Cerebellar nuclear complex (tissue), 1 donor: ENCODE measurements at places on chromosomes 11 and 22.

GRCh38 chr11:59791639-59792038 lies 18.9 kb downstream of the MRPL16 start:
- no peak for DNase-seq

- no peak for DNase-seq
These were observed 76.4 kb downstream of the LIF start for GRCh38 chr22:30170129-30170528.

DNA sequence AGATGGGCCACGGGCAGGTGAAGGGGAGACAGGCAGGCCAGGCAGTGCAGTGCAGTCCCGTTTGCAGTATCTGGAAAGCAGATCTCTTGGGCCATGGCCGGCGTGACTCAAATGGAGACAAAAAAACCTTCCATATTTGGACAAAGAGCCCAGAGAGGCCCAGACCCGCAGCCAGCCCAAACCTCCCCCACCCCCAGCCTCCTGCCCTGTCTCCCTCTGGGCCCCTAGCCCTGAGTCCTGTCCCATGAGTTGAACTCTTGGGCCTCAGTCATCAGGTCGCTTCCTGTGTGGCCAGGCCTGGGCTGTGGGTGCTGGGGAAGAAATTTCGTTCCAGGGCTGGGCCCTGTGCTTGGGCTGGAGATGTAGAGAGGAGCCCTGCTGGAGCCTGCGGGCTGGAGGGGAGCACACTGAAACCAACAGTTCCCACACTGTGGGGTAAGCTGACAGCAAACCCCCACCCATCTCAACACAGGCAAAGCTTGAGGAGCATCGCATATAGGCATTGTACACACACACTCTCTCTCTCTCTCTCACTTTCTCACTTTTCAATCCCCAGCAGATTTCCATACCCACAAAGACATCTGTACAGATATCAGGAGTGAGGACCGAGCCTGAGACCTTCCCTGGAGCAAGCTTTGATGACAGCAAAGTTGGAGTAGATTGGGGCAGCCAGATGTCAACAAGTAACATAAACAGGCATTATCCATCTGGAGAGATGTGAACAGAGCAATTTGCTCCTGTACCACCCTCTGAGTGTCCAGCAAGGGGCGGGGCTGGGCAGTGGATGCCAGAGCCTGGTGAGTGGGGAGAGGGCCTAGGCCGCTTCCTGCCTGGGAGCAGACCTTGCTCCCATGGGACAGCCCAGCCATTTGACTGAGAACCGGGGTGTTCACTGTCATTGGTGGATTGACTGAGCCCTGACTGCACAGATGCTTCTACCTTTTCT lies 17.2 kb downstream of the ARHGEF17 start:
- no peak for DNase-seq

DNA sequence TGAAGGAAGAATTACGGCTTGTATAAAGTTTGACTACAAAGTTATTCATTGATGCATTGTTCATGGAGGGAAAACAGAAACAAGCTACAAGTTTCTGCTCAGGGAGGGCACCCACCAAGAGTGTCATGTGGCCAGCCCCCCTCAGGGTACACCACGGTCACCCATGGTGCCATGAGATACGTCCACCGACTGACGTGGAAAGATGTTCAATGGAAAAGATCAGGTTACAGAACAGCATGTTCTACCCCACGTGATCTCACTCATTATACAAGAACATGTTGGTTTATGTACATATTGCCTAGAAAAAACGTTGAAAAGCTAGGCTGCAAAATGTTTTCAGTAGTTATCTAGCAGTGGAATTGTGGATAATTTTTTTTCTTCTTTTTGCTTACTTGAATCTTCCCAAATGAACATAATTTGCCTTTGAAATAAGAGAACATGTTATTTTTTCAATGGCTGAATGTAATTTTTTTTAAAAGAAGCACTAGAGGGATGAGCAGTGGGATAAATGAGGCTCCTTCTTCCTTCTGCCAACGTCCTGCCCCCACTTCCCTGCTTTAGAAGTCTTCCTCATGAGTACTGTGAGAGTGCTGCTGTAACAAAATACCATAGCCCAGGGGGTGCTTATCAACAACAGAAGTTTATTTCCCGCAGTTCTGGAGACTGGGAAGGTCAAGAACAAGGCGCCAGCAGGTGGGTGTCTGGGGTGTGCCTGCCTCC lies 22.5 kb downstream of the RCN1 start:
- DNase-seq: no peak

DNA sequence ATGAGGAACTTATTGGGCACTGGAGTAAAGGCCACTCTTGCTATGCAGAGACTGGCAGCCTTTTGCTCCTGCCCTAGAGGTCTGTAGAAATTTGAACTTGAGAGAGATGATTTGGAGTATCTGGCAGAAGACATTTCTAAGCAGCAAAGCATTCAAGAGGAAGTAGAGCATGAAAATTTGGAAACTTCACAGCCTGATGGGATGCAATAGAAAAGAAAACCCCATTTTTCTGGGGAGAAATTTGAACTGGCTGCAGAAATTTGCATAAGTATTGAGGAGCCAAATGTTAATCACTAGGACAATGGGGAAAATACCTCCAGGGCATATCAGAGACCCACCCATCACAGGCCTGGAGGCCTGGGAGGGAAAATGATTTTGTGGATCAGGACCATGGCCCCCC lies 29.9 kb upstream of the CD44 start:
- no peak for DNase-seq

DNA sequence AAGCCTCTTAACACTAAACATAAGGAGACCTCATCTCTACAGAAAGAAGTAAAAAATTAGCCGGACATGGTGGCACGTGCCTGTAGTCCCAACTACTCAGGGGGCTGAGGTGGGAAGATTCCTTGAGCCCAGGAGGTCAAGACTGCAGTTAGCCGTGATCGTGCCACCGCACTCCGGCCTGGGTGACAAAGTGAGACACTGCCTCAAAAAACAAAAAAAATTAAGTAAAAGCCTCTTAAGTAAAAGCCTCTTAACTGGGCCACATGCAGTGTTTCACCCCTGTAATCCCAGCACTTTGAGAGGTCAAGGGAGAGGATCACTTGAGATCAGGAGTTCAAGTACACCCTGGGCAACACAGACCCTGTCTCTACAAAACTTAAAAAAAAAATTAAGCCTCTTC lies 25.7 kb downstream of the CELF1 start:
- DNase-seq: no peak

GRCh38 chr11:57905439-57905838 lies 118.2 kb upstream of the OR9Q1 start:
- DNase-seq: no peak

DNA sequence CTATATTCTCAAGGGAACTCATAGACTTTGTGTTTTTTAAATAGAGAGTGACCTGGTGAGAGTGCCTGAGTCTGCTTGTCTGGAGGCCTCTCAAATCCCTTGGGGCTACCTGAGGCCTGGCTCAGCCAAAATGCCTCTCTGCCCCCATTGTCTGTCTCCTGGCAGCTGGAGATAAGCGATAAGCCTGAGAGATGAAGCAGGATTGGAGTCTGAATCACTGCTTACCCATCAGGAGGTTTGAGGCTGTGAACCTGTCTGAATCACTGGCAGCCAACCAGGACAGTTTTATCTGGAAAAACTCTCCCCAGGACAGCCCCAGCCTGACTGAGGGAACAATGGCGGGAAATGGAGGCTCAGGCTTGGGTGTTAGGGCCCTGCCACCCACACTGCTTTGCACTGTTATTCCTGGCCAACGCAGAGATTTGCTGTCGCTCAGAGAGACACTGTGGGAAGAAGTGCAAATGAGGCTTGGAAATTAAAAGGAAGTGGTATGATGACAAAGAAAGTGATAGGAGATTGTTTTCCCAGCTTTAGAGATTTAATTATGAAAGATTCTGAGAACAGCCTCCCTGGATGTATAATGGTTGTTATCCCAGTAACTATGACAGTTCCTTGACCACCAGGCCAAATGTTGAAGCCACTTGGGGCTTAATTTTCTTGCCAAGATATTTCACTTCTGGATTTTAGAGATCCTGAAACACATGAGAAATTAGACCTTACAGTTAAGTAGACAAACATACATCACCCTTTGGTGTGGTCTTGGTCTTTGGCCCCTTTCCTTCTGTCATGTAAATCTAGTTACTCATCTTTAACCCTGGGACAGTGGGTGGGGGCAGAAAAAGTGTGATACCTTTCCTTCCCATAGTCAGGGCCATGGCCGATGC lies 102.1 kb downstream of the RASSF10 start:
- no peak for DNase-seq

DNA sequence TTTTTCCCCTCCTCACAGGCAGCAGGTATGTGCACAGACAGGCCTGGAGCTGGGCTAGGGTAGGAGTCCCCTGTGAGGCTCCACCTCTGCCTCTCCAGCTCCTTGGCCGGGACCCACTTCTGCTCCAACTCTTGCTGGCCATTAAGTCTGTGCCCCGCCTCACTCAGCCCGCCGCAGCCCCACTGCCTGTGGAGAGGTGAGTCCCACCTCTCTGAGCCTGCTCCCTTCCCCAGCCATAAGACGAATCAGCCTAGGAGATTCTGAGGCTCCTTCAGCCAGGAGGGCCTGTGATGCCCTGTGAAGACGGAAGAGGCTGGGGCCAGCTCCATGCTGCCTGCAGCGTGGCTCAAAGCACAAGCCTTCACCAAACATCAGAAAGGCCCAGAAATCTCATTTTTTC lies 23.0 kb downstream of the TSKU start:
- DNase-seq: no peak

DNA sequence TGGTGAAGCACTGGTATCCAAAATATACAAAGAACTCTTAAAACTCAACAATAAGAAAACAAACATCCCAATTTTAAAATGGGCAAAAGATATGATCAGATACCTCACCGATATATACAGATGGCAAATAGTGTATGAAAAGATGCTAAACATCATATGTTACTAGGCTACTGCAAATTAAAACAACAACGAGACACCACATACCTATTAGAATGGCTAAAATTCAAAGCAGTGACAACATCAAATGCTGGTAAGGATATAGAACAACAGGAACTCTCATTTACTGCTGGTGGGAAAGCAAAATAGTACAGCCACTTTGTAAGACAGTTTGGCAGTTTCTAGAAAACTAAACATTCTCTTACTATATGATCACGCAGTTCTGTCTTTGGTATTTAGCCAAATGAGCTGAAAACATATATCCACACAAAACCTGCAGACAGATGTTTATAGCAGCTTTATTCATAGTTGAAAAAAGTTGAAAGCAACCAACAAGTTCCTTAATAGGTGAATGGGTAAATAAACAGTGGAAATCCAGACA lies 38.5 kb downstream of the SIK3 start:
- no peak for DNase-seq

GRCh38 chr11:67501854-67502253 lies 3.3 kb downstream of the PITPNM1 start:
- DNase-seq: no peak

DNA sequence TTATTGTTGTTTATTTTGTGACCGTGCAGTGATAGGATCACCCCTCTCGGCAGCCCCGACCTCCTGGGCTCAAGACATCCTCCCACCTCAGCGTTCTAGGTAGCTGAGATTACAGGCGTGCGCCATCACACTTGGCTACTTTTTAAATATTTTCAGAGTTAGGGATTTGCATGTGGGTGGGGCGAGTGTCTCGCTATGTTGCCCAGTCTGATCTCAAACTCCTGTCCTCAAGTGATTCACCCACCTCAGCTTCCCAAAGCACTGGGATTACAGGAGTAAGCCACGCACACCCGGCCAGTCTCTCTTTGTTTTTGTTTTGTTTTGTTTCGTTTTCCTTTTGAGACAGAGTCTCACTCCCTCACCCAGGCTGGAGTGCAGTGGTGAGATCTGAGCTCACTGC lies 1.2 kb upstream of the INTS5 start:
- no peak for DNase-seq

DNA sequence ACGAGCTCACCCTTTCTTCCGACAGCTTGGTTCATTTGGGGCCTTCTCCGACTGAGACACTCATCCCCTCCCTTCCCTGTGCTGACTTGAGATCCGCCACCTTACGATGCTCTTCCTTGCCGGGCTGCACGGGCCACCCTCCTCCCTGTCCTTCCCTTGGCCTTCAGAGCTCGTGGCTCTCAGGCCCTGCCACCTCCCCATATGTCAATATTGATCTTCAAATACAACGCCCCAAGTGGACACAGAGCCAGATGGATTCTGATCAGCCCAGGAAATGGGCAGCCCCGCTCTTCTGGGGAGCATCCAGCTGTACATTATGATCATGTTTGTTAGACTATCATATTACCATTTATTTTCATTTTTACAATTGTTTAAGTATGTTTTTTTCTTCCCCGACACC lies 812.8 kb downstream of the TBC1D22A start:
- no peak for DNase-seq

DNA sequence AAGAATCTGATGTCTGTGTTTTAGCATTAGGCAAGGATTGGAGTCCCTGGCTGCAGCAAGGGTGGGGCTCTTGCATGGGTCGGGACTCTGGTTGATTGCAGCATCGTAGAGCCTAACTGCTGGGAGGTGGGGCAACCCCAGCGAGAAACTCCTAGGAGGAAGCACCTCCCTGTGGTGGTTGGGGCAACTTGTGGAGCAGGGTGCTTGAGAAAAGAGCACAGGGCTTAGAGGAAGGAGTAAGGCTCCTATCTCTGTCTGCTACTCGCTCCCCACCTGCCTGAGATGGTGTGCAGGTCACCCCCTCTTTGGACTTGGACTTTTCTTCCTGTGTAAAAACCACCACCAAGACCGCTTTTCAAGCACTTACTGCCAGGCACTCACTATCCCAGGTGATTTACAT lies 15.6 kb downstream of the SREBF2 start:
- DNase-seq: no peak

- DNase-seq: no peak
These were observed 15.1 kb downstream of the UQCR10 start for GRCh38 chr22:29782061-29782845.
